ENCODE measurements at places on chromosomes 16 and 17.

DNA sequence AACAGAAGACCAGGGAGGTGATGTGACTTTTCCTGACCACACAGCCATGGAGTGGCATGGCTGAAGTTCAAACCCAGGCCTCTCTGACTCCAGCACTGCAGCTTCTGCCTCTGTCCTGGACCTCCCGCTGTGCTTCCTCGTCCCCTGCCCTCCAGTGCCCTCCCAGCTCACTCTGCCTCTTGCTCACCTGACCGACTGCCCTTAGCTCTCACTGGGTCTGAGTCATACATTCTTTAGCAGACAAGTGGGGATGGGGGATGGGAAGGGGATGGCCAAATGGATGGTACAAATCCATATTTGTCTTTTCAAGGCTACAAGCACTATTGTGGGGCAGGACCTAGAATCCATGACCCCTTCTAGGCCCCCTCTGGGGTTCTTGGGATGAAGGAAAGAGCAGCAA is 33.0 kb downstream of the PITPNM3 start:
- DNase-seq = no peak

- DNase-seq = no peak
These were observed 12.5 kb upstream of the NKD1 start for GRCh38 chr16:50535506-50536257.

DNA sequence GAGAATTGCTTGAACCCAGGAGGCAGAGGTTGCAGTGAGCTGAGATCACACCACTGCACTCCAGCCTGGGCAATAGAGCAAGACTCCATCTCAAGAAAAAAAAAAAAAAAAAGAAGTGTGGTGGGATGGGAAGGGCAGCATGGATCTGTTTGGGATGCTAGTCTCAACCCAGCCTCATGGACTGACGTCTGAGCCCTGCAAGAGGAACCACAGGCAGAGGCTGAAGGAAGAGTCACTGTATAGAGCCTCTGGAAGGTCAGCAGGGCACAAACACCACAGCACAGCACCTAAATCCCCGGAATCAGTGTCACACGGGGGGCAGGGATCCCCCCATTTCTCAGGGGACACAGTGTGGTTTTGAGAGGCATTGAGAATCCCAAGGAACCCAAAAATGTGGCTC is 10.9 kb upstream of the CXCL16 start:
- no peak for DNase-seq

DNA sequence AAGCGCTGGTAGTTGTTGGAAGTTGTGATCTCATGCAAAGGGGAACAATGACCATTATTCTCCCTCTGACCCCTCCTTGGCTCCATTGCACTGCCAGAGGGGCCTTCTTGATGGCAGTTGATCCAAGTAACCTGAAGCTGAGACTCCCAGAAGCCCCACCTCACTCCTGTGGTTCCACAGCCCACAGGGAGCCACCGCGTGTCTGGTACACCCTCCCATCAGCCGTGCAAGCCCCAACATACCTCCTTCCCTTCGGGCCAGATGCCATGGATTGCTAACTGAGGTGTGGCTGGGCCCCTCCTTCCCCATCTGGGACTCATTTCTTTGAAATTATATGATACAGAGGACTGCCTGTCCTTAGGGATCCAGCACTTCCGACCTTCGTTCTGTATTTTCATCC is 17.8 kb downstream of the SAP30BP start:
- DNase-seq = no peak

DNA sequence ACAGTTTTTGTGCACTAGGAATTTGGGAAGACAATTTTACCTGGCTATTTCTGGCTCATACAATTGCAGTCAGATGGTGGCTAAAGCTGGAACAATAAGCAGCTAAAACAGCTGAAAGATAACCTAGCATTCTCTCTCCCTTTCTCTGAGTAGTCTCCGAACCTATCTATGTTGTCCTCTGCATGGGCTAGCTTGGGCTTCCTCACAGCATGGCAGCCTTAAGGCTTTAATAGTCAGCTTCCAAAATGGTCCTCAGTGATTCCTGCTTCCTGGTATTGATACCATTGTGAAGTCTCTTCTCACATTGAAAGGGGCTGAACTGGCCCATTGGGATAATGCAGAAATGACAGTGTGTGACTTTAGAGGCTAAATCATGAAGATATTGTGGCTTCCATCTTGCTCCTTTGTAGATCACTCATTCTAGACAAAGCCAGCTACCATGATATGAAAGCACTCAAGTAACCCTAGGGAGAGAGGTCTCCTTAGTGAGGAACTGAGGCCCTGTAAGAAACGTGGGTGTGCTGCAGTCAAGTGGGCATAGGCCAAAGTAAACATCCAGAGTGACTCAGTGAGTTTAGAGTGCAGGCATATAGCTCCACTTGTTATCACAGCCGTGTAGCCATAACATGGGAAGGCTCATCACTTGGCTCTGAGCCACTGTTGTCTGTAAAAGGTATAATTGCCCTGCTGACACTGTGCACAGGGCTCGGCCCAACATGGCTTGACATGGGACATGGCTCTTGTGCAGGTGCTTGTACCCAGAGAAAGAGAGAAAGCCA is 5.5 kb upstream of the VKORC1 start:
- DNase-seq = no peak

- DNase-seq = no peak
These were observed 5.7 kb upstream of the MINK1 start for GRCh38 chr17:4827399-4827798.

DNA sequence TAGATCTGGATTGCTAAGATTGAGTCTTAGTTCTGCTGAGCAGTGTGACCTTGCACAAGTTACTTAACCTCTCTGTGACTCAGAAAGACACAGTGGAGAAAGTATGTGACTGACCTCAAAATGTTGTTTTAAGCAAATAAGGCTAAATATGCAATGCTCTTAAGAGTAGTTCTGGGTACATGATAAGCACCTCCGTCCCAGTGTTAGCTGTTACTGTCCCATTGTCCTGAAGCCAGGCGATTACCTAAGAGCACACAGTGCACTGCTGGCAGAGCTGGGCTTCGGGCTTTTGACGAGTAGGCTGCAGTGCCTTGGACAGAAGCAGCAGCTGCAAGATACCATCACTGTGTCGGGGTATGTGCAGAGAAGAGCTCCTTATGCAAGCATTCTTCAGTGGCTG is 32.7 kb upstream of the FOXF1 start:
- DNase-seq = no peak

DNA sequence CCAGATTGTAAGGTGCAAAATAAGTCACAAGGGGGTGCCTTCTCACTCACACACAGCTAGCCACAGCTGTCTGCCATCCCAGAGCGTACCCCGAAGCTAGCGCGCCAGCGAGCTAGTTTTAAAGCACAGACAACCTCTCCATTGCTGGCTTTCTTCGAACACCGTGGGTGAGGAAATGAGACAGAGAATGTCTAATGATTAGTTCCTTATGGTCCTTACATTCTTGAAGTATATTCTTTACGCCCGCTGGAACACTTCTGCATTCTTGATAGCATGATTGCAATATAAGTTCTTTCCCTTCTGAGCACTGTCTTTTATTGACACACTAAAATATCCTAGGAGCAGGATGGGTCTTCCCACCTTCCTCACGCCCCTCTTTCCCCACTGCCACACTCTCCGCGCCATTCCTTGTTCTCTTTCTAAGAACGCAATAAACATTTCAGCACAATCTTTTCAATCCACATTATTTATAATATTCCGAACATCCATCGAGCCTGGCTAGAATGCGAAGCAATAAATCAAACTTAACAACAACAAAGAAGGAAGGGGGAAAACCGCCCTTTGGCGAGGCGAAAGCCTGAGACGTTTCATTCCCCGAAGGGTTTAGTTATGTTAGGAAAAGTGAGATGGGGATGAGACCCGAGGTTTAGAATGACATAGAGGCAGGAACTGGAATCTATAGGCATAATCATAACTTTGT is 251.3 kb downstream of the NTN1 start:
- DNase-seq = no peak

DNA sequence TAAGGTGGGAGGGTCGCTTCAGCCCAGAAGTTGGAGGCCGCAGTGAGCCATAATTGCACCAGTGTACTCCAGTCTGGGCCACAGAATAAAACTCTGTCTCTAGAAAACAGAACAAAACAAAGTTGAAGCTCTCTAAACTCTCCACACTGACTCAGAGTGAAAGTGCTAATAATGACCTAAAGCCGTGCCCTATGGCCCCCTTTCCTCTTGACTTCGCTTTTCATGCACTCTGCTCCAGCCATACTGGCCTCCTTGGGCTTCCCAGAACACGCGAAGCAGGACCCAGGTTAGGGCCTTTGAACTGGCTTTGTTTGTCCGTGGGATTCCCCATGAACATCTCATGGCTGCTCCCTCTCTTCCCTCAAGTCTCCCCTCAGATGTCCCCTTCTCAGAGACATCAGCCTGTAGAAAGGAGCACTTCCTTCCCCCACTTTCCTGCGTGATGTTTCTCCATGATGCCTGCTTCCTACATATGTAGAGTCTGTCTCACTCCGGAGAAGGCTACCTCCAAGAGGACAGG is 18.6 kb upstream of the SPN start:
- no peak for DNase-seq

- no peak for DNase-seq
These were observed 91.5 kb downstream of the SNX11 start for GRCh38 chr17:48198950-48199541.

GRCh38 chr17:17416400-17417360 is 60.1 kb upstream of the MED9 start:
- no peak for DNase-seq

- DNase-seq = no peak
These were observed 32.1 kb upstream of the LONP2 start for GRCh38 chr16:48212033-48212432.

- DNase-seq = no peak
These were observed 24.0 kb upstream of the CIBAR2 start for GRCh38 chr16:85136213-85136701.

DNA sequence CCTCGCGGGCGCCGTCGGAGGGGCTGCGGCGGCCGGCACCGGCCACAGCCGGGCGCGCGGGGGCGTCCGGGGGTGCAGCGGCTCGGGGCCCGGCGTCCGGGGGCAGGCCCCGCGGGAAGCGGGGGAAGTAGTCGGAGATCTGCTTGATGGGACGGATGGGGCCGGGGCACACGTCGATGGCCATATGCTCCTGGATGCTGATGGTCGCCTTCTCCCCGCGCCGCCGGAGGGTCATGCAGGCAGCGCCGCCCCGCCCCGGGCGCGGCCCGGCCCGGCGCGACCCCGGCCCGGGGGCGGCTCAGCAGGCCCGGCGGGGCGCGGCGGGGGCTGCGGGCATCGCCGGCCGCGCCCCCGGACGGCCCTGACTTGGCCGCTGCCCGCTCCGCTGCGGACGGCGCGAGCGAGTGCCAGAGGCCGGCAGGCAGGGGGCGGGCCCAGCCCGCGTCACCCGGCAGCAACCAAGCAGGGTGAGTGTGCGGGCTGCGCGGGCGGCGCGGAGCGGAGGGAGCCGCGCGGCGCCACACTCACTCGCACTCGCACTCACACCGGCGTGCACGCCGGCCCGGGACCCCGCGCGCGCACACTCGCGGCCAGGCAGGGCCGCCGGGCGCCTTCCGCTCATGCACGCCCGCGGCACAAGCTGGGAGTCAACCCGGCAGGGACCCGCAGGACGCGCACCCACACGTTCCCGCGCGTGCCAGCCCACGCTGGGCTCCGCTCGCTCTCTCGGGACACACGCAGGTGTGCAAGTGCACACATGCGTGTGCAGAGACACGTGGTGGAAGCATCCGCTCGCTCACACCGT is at the start of gene DOC2B:
TSS of gene DOC2B (minus strand) at position 406 of the 805 bp plus-strand sequence. CDS start at position 235, 171 bp downstream.
- no peak for DNase-seq

DNA sequence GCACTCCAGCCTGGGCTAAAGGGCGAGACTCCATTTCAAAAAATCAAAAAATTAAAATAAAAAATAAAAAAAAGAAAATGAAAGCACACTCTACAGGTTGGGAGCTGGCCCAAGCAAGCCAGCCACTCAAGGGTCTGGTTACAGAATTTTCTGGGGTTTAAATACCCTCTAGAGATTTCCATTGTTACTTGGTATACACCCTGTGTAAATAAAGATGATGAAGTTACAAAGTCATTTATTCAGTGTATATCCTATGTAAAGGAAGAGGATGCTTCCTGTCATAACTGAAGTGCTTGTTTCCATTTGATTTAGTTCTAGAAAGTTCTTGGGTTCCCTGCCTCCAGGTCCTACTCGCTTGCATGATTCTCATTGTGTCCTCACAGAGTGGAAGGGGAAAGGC is 79.9 kb upstream of the C17orf78 start:
- no peak for DNase-seq

GRCh38 chr16:58456193-58456592 is 43.8 kb upstream of the NDRG4 start:
- no peak for DNase-seq

DNA sequence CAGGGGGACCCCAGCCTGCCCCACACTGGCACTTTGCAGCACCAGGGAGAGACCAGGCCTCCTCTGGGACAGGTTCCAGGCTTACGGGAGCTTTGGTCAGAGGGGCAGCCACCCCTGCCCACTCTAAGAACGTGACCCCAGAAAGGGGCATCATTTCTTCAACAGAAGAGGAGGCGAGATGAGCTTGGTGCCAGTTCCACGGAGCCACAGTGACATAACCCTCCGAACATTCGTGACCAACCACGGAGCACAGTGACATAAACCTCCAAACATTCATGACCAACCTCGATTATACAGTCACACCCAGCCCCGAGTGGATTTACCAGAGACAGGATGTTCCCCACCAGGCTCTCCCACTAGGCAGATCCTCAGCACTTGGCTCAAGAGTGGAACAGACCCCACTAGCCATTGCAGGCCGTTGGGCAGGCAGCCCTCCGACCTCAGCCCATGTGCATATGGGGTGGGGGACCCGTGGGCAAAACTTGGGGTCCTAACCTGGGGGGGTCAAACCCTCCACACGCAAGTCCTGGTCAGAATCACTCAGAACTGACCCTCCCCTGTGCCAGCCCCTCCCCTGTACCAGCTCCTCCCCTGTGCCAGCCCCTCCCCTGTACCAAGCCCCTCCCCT is 112.9 kb downstream of the METRNL start:
- no peak for DNase-seq

DNA sequence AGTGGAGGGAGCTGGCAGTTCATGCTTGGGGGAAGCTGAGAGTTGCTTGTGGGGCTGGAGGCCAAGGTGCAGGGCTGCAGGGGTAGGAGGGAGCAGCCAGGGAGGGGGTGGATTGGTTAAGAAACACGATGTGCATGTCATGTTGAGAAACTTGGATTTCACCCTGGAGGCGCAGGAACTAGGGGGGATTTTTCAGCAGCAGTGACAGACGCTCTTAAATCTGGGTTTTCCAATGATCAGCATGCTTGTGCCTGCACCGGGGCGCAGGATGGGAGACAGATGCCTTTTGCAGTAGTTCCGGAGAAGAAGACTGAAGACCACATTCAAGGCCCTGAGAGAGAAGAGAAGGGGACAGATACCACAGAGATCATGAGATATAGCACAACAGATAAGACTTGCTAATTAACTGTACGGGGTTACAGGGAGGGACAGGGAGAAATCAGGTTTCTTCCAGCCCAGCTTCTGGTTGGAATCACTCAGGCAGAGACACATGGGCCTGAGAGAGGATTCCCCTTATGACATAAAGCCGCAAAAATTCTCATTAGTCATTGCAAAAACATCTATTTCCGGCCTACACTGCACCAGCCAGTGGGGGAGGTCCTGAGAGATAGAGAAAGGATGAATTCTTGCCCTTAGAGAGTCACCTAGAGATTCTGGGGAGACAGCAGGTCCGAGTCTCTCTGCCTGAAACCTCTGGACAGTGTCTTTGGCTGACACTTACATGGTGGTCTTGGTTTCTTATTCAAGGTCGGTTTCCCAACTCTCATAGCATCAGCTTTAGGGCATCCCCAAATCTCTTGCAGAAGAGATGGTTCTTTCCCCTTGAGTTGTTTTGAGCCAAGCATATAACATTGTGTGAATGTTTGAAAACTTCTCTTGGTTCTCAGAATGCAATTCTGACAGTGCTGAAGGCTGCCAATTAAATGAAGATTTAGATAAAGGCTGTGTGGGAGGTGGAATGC is 27.1 kb downstream of the CDH13 start:
- no peak for DNase-seq

GRCh38 chr17:14522795-14523387 is 222.0 kb downstream of the HS3ST3B1 start:
- DNase-seq = no peak
